ENCODE measurements at places on chromosomes 6 and 20. TPM values are rescaled to one million over a fixed set of nuclear protein-coding genes. Genes with fewer than 3 reads are reported as not detected.

GRCh38 chr20:17423782-17424181 lies 107.4 kb downstream of the BFSP1 start:
- DNase-seq: no peak

GRCh38 chr6:30167101-30167500 lies 3.8 kb downstream of the TRIM15 start:
- no peak for DNase-seq

- no peak for DNase-seq
Measured at GRCh38 chr6:112024464-112024863, 29.4 kb upstream of the CCN6 start.

GRCh38 chr6:130520801-130521200 lies 155.0 kb downstream of the TMEM200A start:
- DNase-seq: no peak

DNA sequence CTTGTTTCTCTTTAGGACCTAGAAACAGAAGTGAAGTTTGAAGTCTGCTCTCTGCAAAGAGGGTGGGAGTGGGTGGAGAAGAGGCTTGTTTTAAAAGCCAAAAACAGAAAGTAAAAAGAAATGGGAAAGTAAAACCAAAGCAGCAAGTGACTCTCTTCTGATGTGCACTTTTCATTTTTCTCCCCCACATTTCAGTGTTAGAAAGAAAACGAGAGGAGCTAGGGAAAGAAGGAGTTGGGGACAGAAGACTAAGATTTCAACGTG lies 1.3 kb downstream of the C6orf141 start:
- DNase-seq: no peak

DNA sequence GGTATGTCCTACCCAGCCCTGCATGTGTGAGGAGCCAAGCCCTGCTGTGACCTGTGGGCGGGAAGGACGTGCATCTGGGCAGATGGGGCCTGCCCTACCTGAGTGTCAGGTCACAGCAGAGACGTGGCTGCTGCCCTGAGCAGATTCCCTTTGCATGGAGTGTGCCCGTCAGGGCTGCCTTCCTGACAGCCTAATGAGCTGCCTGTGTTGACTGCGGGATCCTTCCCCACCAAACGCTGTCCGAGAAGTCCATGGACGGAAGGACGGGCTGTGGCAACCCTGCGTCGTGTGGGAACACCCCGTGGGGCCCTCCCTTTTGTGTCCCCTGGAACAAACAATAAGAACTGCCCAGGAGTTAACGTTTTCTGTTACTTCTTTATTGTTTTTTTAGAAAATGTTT lies 343.2 kb downstream of the CDH4 start:
- DNase-seq: no peak

Gene SLC22A7
- not detected for total RNA-seq

DNA sequence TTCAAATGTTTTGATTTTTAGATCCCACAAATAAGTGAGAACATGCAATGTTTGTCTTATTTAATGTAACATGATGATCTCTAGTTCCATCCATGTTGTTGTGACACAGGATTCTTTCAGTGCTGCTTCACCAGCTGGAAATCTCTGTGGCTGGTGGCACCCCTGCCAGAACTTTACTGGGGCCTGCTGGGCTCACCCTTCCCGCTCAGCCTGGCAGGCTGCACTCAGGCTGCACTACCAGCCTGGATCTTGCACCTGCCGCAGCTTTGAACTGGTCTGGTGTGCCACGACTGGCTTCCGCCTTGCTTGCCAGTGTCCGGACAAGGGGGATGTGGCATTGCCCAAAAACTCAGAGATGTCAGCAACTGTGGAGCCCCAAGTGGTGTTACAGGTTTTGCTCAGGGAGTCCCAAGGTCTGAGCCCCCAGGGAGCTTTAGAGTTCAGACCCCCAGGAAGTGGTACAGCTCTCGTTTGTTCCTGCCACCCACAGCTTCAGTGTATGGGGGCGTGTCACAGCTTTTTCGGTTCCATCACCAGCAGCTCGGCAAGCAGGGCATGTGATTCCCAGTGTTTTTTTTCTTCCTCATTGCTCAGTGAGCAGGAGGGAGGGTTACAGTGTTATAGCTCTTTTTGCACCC lies 72.3 kb upstream of the SYNCRIP start:
- DNase-seq: no peak

GRCh38 chr6:34148631-34149451 lies 3.0 kb upstream of the GRM4 start:
- DNase-seq: no peak

DNA sequence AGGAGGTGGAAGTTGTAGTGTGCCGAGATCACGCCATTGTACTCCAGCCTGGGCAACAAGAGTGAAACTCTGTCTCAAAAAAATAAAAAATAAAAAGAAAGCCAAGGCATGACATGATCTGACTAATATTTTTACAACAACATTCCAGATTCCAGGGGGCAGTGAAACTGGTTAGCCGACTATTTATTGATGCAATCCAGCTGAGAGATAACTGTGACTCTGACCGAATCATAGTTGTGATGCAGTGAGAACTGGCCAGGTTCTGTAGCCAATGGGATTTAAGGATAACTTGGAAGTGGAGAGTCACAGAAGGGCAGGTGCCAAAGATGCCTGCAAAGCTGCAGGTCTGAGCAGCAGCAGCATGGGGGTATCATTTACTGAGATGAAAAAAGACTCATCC lies 82.9 kb upstream of the TSHZ2 start:
- DNase-seq: no peak

Gene ADAM33
- total RNA-seq: 6.5 TPM

GRCh38 chr20:57509665-57510237 lies 15.2 kb downstream of the CTCFL start:
- no peak for DNase-seq

DNA sequence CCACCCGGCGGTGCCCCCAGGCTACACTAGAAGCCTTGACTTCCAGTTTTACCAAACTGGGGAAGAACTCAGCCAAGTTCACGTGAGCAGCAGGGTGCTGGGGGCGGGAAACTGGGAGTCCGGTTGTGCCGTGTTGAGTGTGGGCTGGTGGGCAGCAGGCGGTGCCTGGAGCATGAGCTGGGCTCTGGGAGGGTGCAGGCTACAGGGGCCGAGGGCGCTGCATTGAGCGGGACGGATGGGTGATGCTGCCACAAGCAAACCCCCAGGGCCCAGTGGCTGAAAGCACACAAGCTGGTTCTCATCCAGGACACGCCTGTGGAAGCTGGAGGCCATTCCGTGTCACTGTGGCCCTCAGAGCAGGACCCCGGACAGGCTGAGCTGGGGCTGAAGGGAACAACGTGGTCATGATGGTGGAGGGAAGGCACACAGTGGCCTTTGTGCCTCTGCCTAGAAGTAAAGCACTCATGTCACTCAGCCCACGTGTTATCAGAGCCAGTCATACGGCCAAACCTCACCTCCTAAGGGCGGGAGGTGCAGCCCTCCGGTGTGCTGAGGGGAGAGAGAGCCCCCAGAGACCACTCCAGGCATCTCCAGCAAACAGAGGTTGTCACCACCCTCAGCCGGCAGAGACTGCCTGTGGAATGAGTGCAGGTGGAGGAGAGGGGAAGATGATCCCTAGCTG lies 29.5 kb downstream of the RBM38 start:
- DNase-seq: no peak

Gene COL9A1
- total RNA-seq: 5.2 TPM

GRCh38 chr6:16043171-16044135 lies 85.4 kb upstream of the MYLIP start:
- DNase-seq: no peak

Gene KCNG1
- total RNA-seq: 0.19 TPM

Gene CDK19
- 8.0 TPM for total RNA-seq

DNA sequence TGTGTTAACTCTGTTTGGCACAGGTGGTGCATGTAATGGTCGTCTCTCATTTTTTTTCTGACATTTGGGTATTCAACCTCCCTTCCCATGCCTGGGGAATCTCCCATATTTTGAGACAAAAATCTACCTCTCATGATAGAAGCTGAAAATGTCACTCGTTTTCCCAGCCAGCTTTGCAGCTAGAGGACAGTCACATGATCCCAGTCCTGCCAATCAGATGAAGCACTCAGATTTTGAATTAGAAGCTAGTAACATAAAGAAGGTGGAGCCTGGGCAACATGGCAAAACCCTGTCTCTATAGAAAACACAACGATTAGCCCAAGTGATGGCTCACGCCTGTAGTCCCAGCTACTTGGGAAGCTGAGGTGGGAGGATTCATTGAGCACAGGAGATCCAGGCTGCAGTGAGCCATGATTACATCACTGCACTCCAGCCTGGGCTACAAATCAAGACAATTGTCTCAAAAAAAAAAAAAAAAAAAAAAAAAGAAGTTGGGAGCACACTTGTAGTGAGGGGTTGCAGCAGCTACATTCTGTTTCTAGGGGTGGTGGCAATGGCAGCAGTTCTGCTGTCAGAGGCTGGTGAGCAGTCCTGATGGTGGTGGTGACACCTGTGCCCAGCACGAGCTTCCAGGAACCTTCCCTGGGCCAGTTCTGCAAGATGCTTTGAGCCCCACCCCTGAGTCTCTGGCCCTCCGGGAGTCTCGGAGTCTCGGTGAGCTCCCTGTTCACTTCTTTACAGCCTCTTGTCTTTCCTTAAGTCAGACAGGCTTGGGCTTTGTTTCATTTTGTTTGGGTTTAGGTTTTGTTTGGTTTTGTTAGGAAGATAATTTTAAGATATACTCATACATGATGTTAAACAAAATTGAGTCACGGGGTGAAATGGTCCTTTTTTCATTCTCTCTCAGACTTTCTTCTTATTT lies 94.1 kb upstream of the KCNG1 start:
- no peak for DNase-seq

GRCh38 chr6:150887978-150888563 lies 22.6 kb downstream of the MTHFD1L start:
- no peak for DNase-seq

- no peak for DNase-seq
Measured at GRCh38 chr6:154139892-154140291, 100.9 kb downstream of the OPRM1 start.

- DNase-seq: no peak
Measured at GRCh38 chr20:32841632-32842031, 17.1 kb upstream of the EFCAB8 start.

DNA sequence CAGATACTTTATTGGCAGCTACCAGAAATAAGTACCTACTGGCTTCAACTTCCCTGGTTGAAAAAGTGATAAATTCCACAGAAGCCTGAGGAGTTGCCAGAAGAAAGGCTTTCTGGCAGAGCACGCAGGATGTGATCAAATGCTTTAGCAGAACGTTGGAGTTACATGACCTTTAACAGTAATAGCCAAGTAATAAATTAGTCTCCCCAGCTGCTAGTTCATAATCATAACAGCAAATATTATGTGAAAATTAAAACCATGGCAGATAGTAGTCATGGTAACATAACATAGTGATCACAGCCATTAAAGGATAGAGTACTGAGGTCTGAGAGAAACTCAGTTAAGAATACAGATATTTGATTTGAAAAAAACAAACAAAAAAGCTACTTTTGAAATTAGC lies 567.7 kb downstream of the ADGRB3 start:
- DNase-seq: no peak

Gene SNX3
- 269 TPM for total RNA-seq

DNA sequence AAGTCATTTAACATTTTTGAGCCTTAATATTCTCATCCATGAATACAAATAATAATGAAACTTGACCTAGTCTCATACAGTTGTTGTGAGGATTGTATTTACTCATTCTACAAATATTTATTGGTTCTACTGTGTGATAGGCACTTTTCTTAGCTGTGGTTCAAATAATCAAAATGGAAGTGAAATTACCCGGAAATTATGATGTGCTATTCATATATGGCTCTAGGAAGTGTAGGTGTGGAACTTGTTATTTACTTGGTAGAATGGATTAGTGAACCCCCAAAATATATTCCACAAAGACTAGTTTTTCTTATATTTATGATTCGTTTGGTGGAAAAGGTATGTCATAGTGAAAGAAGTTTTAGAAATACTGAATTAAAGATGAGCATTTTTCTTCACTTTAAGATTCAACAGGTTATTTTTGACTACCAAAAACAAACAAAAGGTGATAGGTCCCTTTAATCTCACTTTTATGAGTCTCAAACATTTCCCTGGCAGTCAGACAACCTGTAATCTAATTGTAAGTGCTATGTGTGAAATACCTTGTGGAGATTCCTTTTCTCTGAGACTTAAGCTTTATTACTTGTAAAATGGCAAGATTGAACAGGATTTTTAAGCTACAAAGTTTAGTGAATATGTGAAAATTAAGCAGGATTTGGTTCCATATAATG lies 77.8 kb downstream of the STXBP5 start:
- no peak for DNase-seq

Gene HLA-DMA
- 17.2 TPM for total RNA-seq

GRCh38 chr6:137237413-137238170 lies 18.4 kb upstream of the IFNGR1 start:
- no peak for DNase-seq

Gene CAGE1
- total RNA-seq: 0.08 TPM

Gene ECT2L
- 9.9 TPM for total RNA-seq

DNA sequence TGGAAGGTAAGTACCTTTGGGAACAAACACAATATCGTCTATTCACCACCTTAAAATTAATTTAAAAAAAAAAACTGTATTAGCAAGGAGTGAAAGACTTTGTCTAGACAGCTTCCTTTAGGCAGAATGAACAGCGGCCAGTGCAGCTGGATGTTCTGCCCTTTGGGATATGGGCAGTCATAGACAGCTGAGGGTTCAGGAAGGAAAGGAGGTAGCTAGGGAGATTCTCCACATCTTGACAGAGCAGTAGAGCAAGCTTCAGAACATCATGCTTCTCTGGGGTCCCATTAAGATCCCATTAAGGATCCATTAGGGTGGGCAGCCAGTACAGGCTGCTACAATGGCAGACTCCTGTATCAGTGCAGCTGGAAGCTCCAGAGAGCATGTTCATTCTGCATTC lies 46.5 kb upstream of the PLCB4 start:
- no peak for DNase-seq

Gene UBE2V1
- 80.2 TPM for total RNA-seq

GRCh38 chr20:25049261-25050060 lies 8.5 kb downstream of the ACSS1 start:
- no peak for DNase-seq

Gene GPX5
- not detected for total RNA-seq

DNA sequence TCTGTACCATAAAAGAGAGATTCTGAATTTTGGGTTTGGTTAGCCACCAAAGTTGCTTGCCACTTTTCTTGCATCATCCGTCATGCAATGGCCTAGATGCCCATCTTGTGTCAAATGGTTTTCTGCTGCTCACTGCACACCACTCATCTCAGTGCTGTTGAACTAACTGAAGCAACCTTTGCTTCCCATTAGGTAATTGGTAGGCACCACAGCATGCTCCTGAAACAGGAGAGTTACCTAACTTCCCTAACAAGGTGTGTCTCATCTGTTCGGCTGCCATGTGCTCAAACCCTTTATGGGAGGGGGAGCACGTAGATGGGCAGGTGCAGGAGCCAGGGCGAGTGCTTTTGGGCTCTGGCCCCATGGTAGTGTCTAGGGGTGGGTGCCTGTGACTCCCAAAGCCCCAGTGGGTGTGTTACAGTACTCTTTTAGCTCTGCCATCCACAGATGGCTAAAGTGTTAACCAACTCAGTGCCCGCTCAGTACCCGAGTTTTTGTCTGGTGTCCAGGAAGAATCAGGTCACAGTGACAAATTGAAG lies 147.4 kb upstream of the SPACA1 start:
- no peak for DNase-seq

- DNase-seq: no peak
Measured at GRCh38 chr6:139943391-139943790, 568.9 kb upstream of the CITED2 start.

All from heart right ventricle (tissue), 16 donors.